GM04504 (cell line): ENCODE measurements at places on chromosomes 7 and 10.
A peak's percentile ranks its signal among the peaks of the same experiment; 100 is the strongest.

DNA sequence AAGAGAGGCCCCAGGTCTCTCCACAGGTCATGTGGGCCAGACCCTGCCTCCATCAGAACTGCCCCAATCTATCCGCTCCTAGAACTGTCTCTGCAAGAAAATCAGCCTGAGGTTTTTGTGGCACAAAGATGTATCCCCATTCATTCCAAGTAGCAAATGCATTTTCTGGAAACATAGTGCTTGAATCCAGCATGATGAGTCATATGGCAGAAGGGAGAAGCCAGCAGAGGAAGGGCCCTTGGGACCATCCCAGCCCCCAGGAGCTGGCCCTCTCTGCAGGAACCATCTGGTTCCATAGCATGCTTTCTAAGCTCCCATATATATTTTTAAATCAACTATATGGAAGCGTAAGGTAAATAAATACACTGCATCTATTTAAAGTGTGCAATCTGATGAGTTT, 563.2 kb downstream of the GALNT17 start:
- no peak for DNase-seq

- DNase-seq = no peak
These were observed 58.6 kb upstream of the ABCB4 start for GRCh38 chr7:87534072-87534471.

DNA sequence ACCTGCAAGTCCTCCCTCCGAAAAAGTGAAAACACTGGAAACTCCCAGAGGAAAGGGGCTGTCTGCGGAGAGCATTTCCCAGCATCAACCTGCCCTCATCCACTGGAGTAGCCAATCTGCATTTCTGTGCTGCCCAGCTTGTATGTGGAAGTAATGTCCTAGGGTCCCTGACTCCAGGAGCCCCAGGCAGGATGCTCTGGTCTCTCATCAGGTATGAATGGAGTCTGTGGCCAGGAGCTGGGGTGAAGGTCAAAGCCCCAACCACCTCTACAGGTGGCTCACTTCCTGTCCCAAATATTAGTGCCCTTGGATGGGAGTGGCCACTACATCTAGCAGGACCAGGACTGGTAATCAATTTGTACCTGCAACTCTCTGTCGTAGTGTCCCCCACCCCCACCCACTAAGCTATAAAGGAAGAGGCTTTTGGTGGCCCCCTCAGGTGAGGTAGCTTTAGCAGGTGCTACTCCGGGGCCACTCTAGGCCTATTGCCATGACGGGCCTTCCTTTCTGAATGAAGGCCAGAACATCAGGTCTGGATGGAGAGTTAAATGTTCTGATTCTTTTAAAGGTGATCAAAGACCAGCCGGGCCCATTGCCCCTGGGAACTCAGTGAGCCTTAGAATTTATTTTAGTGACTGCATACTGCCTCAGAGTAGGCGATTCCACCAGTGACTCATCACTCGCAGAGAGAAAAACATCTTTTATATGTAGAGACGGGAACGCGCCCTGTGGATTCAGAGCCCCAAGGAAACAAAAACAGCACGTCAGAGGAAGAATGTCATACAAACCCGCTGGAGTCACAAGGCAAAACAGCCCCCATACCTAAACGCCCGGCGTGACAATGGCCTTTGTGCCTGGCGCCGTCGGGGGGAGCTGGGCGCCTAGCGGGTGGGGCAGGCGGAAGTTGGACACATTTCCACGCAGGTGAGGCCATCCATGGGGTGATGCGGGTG, 13.0 kb downstream of the EN2 start:
- no peak for DNase-seq

GRCh38 chr10:13820119-13820963, 233.6 kb downstream of the PRPF18 start:
- DNase-seq = no peak

DNA sequence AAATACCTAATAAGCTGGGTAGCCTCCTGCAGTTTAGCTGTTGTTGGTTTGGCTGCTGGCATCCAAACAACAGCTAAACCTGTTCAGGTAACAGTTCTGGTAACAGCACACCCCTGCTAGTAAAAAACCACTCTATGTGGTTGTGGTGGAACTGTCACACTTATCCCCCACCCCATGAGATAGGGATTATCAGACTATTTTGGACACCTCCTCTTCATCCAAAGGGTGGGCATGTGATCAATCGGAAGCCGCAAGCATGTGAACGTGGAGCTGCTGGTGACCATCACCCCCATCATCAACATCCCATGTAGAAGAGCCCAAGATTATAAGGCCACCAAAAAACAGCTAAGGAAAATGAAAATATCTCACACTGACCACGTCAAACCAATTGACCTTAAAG, 2.5 kb downstream of the MTPAP start:
- DNase-seq = no peak

DNA sequence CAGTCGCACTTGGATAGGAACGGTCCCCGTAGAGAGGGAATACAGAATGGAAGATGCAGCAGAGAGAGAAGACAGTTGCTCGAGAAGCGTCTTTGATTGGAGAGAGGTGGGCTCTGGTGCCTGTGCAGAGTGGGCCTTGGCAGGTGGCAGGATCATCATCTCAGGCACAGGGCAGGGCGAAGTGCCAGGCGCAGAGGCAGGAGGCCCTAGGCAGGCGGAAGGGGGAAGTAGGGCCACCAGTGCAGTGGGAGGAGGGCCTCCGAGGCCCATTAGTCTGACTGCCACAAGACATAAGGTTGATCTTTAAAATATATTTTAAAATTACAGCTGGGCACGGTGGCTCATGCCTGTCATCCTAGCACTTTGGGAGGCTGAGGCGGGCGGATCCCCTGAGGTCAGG, 10.1 kb downstream of the CARD11 start:
- DNase-seq = no peak

DNA sequence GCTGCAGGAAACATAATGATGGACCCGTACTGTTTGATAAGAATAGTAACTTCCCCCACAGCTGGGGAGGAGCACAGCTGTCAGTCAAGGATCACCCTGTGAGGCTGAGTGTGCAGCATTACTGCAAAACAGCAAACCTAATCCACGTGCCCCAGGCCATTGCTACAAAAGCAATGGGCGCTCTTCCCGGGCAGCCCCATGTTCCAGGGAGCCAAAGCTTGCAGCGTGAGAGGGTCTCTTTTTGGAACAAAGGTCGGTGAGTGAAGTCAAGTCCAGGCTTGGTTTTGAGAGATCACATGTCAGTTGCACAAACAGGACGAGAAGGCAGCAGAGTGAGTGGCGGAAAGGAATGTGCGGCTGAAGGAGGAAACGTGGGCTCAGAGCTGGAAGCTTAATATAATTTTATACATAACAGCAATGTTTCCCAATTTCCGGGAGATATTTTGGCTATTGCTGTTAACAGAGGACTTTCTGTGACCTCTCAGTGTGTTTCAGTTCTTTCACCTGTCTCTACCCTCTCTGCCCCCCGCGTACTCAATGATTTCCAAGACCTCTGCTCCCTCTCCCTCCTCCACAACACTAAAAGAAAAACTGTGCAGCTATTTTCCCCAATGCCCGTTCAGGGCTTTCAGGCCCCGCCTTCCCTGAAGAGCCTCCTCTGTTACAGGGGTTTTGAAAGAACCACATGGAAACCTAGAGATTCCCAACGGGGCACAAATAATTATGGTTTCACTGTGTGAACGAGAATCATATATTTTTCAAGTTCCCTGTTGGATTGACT, 128.9 kb downstream of the MTPAP start:
- DNase-seq = peak; percentile 16

- DNase-seq = no peak
These were observed 469.2 kb upstream of the C7orf33 start for GRCh38 chr7:148121401-148121800.

GRCh38 chr10:132876993-132877431, 65.4 kb downstream of the CFAP46 start:
- no peak for DNase-seq

DNA sequence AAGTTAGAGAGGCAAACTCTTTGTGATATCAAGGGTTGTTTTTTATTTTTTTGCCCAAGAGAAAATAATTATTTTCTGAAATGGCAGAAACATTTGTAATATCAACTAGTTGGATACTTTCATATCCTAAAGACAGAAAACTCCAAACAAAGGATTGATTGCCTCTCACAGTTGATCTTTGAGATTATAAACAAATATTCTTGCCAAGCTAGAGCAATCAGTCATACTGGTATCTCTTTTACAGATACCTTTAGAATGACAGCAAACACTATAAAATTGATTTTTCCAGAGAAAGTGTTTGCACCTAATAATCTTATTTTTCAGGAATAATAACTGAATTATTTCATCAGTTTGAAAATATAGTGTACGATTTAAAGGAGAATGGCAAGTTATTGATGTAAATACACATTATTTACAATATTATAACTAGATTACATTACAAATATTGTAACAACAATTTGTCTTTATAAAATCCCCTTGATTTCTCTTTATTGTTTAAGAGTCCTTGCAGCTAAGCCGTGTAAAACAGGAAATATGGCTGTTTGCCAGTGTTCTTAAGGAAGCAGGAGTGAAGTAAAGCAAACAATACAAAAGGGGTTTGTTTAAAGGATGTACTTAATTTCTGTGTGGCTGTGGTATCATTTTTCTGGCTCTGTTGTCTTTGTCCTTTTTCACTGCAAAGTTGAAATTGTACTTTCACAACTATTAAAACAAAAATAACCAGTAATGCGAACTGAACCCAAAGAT, 58.4 kb downstream of the MAPK8 start:
- DNase-seq = no peak

- no peak for DNase-seq
These were observed 47.9 kb downstream of the PIP4K2A start for GRCh38 chr10:22666287-22667092.

DNA sequence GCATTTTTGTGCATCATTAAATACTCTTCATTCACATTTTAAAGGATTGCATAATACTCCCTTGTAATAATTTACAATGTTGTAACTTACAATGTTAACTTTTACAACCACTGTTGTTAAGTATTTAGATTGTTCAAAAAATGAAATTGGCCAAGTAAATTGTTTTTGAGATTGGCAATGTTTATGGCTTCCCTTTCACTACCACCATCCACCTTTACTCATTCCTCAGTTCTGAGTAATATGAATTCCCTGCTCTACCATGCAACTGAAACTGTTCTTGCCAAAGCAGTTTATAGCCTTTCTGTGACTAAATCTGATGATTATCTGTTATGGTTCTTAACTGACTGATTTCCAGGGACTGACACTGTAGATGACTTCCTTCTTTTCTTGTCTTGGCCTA, 80.5 kb upstream of the TMEM106B start:
- DNase-seq = peak; percentile 43

GRCh38 chr7:93957767-93958166, 36.2 kb downstream of the GNG11 start:
- no peak for DNase-seq

DNA sequence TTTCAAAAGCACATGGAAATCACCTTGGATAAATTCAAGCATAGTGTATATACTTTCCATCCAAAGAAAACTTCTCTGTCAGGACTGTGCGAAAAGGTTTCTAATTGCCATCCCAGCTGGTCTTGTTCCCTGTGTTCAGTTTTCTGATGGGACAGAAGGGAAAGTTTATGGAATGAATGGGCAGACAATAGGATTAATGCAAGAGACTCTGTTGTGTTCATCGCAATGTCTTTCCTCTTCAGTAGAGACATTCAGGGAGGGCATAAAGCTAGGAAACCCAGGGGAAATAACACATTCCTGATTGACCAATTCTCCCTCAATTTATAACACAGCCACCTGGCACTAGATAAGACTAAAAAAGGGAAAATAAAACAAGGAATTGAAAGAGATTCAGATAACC, 78.9 kb downstream of the CACNA2D1 start:
- DNase-seq = no peak

GRCh38 chr7:100893910-100894721, 1.6 kb downstream of the ACHE start:
- no peak for DNase-seq

GRCh38 chr10:100828738-100829096, 83.3 kb downstream of the PAX2 start:
- DNase-seq = no peak

GRCh38 chr10:72593963-72594362, 31.9 kb downstream of the MICU1 start:
- DNase-seq = no peak

DNA sequence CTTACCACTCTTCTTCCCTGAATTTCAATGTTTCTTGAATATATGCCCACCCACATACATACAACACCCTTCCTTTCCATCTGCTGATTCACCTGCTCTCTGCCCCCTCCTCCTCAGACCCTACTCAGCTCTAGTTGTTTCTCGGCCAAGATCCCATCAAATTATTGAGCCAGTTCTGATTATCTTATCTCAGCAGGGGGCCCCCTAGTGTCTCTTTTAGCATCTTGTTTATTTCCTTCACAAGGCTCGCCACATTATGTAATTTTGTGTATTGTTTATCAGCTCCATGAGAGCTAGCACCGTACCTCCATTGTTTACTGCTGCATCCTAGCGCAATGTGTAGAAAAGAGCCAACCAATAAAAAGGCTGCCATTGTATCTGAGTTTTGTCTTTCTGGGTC, 71.9 kb downstream of the FAM13C start:
- no peak for DNase-seq

- no peak for DNase-seq
These were observed 11.2 kb downstream of the CASP2 start for GRCh38 chr7:143299346-143299745.

- DNase-seq = no peak
These were observed 50.8 kb upstream of the ZNF32 start for GRCh38 chr10:43699516-43699915.

DNA sequence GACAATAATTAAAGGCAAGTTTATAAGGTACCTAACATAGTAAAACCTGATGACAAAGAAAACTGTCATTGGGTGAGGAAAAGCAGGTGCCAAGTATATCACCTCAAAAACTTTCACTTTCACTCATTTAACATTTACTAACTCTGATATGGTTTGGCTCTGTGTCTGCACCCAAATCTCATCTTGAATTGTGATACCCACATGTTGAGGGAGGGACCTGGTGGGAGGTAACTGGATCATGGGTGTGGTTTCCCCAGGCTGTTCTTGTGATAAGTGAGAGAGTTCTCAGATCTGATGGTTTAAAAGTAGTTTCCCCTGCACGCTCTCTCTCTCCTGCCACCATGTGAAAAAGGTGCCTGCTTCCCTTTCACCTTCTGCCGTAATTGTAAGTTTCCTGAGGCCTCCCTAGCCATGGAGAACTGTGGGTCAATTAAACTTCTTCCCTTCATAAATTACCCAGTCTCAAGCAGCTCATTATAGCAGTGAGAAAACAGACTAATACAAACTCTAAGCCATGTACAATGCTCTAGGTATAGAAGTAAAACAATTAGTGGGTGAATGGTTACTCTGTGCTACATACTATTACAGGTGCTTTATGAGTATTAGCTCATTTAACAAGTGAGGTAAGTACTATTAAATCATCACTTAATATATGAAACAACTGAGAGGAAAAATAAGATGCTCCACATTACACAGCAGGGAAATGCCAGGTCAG, 199.0 kb downstream of the CHCHD3 start:
- no peak for DNase-seq
